Stimulated activated CD4-positive, alpha-beta T cell treated with anti-CD3 and anti-CD28 coated beads, TNF-alpha, amount 100 ng/mL, for 24 hours (primary cell): ENCODE measurements at places on chromosomes 2 and 18.

DNA sequence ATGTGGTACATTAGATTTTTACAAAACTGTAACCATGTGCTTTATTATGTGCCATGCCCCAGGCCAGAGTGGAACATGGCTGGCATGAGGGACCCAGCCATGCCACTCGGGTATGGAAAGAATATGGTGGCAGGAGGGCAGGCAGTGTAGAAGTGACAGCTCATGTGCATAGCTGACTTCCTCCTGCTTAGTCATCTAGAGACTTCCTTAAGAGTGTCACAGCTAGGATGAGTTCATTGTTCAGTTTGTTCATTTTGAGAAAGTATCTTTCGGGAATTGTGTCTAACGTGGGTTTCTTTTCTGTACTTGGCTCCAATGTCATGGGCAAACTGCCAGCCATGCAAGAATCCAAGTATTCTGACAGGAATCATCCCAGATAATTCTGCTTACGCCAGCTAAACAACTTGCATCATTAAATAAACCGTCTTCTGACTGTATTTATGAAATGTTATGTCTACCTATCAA, 94.3 kb upstream of the ITGB6 start:
- DNase-seq = no peak

DNA sequence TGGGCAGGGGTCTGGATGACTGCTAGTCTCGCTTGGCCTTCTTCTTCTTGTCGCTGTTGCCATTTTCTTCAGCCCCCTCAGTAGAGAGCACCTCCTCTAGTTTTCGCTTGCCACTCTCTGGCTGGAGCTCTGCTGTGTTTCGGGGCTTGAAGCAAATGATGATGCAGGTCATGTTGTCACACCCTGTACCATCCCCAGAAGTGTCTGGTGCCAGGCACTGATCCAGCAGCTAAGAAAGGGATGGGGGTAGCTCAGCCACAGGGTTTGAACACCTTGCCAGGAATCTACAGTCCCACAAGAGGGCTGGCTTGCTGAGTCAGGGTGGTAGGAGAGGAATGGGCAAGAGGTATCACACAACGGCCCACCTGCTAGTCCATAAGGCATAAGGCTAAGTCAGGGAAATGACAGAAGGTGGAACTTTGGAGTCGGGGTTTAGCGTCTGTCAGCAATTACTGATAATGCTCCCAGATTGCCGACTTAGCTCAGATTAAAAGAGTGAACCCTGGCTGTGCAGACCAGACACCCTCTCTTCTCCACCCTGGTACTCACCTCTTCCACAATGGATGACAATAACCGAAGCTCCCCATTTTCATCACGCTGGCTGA, 1.1 kb upstream of the ZNF513 start:
- no peak for DNase-seq

DNA sequence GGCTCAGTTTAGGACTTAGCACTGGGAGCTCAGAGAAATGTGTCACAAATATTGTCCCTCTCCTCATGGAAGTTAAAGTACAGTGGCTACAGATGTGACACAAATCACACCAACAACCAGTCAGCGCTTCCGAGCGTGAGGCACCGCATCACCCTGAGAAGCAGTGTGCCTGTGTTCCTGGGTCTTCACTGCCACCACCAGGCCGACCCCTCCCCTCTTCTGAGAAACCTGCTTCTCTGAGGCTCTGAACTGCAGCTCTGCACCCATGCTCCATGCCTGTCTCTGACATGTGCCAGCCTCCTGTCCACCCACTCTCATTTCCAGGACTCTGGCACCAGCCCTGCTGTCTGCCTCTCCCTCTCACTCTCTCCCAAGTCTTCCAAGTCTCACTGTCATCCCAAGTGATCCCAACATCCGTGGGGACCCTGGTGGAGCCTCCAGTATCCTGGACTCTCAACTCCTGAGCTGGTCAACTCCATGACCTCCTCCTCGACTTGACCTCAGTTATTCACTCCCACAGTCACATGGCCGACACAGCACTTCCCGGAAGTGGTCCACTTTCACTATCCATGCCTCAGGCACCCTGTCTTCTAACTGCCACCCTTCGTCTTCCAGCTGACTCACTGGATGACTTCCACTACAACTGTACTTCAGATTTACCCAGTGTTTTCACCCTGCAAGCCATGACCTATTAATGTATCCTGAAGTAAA, 73.5 kb downstream of the FBXO15 start:
- DNase-seq = no peak

GRCh38 chr2:160516547-160517365, 23.1 kb upstream of the RBMS1 start:
- no peak for DNase-seq

DNA sequence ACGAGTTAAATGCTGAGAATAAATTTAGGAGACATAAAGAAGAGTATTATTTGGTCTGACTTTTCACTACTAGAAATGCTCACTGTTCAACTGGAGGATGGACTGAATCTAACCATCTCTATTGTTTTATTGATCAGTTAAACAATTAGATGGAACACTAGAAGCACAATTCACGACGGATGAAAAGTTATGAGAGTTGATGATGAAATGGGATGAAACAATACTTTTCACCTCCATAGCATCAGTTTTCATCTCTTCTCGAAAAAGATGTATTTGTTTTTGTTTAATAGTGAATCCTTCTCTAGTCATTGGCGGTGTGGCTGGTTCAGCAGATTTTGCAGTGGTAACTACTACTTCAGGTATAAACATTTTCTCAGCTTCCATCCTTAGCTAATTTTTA, 19.3 kb downstream of the TTN start:
- DNase-seq = no peak
